ENCODE measurements at places on chromosomes 3 and 15. TPM values are rescaled to one million over a fixed set of nuclear protein-coding genes. Genes with fewer than 3 reads are reported as not detected.

SERPINI2 gene
- not detected for total RNA-seq

USP50 gene
- not detected for total RNA-seq

DNA sequence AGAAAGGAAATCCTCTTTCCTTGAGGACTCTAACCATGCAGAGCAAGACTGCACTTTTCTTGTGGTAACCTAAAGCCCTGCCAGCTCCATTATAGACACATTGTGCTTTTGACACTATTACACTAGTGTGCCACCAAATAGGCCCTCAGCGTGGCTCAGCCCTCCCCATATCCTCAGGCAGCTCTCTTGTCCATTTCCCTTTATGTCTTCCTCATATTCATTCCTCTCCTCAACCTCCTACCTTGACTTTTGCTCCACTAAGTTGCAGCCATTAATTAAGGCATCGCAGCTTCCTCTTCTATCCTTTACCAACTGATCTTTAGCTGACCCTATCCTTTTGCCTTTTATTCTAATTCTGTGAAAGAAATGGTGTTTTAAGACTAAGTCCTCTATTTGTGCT lies 3.7 kb downstream of the ATG7 start:
- no peak for DNase-seq

- no peak for DNase-seq
Observed at GRCh38 chr15:38354315-38354929, 99.5 kb upstream of the FAM98B start.

DNA sequence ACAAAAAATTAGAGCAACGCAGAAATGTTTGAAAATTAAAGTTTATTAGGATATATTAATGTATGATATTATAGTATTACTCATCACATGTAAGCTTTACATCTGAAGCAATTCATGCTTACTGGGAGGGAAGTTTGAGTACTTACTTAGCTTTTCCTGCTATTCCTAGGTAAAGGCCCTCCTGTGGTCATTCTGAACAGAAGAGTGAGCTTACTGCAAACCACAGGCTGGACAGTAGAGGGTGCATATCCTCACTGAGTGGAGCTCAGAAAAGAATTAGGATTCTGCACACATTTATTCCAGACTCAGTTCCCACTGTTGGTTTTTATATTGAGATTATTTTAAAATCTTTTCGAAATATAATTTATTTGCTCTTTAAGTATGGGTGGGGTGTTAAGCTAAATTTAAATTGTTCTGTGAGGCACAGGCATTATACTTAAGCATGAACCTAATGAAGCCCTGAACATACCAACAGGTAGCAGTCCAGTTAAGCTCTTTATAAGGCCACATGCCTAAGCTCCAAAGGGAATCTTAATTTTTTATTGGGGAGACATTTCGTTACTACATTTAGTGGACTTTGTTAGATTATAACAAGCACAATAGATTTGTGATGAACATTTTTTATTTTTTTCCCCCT lies 10.2 kb downstream of the MRPS22 start:
- no peak for DNase-seq

TGM5 gene
- total RNA-seq: 0.45 TPM

- no peak for DNase-seq
Observed at GRCh38 chr15:100308213-100308600, 33.6 kb downstream of the ADAMTS17 start.

- DNase-seq: no peak
Observed at GRCh38 chr15:53829923-53830459, 70.5 kb upstream of the WDR72 start.

DNA sequence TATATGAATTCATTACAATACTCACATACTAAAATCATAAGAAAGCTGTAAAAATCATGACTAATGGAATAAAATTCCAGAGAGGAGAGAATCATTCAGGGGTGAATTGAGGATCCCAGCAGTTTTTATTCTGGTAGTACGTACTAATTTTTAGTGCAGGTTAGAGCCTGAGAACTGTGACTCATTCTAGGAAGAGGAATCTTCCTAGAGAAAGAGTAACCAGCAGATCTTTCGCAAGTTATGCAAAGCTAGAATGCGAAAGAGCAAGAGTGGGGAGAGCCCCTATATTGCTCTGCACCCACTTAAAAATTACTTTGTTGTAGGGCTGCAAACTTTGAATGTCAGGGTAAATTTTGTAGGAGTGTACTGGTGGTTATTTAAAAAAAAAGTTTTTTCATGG lies 303.6 kb upstream of the ARPP21 start:
- DNase-seq: no peak

DNA sequence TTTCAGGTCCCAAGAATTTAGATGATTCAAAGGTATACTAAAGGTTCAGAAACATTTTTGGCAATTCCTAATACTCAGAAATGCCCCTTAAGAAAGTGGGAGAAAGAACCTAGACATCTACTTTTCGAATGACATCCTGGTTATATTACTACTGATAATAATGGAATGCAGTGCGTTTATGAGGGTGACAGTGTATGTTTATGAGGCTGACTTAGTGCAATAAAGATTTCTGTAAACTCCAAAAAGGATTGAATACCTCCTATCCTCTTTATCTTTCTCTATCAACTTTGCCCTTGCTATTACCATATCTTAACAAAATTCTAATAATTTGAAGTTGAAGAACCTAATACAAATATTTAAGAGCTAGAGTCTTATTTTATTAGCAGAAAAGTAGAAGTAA lies 348.9 kb upstream of the EPHA6 start:
- DNase-seq: no peak

- no peak for DNase-seq
Observed at GRCh38 chr3:10396931-10397330, 76.0 kb upstream of the SEC13 start.

RBP2 gene
- not detected for total RNA-seq

GRCh38 chr3:188342991-188343732 lies 189.2 kb downstream of the LPP start:
- DNase-seq: no peak

DNA sequence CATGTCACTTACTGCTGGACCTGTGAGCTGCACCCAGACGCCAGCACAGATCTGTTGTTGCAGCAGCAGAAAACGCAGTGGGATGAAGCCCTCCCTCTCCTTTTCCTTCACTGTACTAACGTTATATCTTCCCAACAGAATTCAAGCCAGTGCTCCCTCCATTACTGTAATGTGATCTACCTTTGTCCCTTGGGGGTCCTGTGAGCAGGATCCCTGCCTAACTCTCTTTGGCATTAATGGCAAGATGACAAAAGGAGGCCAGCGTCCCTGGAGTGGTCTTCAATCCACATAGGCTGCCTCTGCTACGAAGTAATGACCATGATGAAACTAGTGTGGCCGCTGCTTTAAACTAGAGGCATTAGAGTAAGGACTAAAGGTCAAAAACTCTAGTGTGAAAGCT lies 69.3 kb upstream of the SOX14 start:
- DNase-seq: no peak

GRCh38 chr3:48305396-48305795 lies 28.1 kb downstream of the SPINK8 start:
- no peak for DNase-seq

DNA sequence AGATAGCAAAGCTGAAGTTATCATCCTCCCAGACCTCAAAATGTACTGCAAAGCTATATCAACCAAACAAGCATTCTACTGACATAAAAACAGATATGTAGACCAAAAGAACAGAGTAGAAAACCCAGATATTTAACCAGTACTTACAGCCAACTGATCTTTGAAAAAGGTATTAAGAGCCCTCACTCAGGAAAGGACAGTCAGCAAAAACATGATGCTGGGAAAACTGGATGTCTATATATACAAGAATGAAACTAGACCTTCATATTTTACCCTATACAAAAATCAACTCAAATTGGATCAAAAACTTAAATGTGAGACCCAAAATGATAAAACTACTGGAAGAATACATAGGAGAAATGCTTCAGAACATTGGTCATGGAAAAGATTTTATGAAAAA lies 87.5 kb upstream of the MME start:
- no peak for DNase-seq

GOLGA6B gene
- 1.1 TPM for total RNA-seq

AZI2 gene
- total RNA-seq: 21.8 TPM

DNA sequence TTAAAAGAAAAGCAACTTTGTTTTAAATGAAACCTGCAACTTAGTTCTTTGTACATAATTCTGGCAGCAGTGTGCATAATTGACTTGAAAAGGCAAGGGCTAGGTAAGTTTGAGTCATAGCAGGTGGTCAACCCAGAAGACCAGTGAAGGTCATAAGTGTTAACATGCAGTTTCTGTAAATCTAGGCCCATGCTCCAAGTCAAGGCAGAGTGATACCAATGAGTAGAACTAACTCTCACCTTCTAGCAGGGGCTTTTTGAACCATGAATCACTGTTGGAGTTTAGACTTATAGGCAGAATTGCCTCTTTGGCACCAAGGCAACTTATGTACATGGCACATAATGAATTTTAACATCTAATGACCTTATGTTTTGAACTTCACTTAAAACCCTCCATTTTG lies 29.5 kb upstream of the IL20RB start:
- DNase-seq: no peak

DNA sequence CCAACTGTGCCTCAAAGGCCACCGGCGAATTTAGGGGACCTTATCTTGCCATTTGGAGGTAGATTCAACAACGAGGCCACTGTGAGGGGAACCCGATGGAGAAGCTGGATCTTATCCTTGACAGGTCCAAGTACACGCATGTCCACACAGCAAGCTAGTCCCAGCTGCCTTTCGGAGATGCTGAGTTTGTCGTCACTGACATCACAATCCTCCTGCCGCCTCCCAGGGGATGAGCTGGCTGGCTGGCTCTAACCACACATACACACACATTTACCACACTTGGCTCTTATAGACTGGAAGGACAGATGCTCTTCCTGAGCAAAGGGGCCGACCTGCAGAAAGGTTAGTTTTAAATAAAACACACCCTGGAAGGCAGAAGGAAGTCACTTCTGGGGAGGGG lies 176.3 kb downstream of the STT3B start:
- no peak for DNase-seq

PLOD2 gene
- not detected for total RNA-seq

GRCh38 chr3:51798411-51798963 lies 19.4 kb upstream of the IQCF6 start:
- DNase-seq: no peak

KLHL40 gene
- total RNA-seq: not detected

ARHGEF26 gene
- 0.19 TPM for total RNA-seq

IL20RB gene
- 1.9 TPM for total RNA-seq

- no peak for DNase-seq
Observed at GRCh38 chr3:60847791-60848190, 403.5 kb downstream of the FHIT start.

ATP2C1 gene
- total RNA-seq: 60.8 TPM

GRCh38 chr3:85740561-85740960 lies 781.8 kb downstream of the CADM2 start:
- no peak for DNase-seq

GRCh38 chr3:66326340-66326739 lies 105.5 kb downstream of the SLC25A26 start:
- DNase-seq: no peak

THRB gene
- not detected for total RNA-seq

- no peak for DNase-seq
Observed at GRCh38 chr3:141399200-141399599, 30.9 kb downstream of the ZBTB38 start.

DNA sequence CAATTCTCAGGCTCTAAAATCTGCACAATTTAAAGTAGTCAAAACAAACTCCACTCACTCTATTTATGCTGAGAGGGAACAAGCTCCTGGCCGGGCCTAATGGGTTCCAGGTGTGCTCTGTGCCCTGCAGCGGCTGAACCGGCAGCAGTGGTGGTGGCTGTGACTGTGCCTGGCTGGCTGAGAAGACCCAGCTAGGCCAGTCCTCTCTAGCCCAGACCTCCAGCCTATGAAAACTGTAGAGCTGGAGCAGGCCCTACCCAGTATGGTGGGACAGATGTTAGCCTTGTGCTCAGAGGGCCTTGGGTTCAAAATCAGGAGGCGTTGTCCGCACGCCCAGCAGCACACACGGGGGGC lies 37.0 kb downstream of the EPHB3 start:
- DNase-seq: no peak

- no peak for DNase-seq
Observed at GRCh38 chr15:42083605-42083908, 10.8 kb downstream of the PLA2G4D start.

SKOR1 gene
- 0.16 TPM for total RNA-seq

Data from activated naive CD4-positive, alpha-beta T cell treated with anti-CD3 and anti-CD28 coated beads, Interleukin-2, amount 50 U/mL, for 72 hours (primary cell).